Suppressor macrophage treated with lipopolysaccharide for 1 hour (primary cell): ENCODE measurements at places on chromosomes 11 and 22.
A peak's percentile ranks its signal among the peaks of the same experiment; 100 is the strongest.

DNA sequence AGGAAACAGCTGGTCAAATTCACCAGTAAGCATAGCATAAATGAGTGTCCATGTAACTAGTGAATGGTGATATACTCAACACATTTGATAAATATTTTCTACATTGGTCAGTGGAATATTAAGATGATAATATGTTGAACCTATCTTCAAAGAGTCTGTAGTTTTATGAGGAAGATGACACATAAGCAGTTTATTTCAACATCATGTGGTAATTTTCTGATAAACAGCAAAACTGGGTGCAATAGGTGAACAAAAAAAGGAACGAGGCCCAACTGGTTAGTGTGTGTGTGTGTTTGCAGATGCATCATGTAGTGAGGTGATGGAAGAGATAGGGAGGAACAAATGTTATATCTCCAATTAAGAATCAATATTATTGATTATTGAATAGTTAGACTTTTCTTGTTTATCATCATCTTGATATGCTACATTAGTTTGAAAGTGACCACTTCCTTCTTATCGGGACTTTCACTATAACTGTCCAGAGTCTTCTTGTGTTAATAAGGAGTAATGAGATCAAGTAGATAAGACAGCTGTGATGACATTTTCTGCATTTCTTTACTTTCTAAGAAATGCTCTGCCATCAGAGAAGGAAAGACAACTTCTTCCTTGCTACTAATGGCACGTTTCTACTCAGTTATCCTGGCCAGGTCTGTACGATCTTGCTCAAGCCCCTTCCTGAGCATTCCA is 270.7 kb downstream of the ETS1 start:
- DNase-seq, result peak; percentile 52

DNA sequence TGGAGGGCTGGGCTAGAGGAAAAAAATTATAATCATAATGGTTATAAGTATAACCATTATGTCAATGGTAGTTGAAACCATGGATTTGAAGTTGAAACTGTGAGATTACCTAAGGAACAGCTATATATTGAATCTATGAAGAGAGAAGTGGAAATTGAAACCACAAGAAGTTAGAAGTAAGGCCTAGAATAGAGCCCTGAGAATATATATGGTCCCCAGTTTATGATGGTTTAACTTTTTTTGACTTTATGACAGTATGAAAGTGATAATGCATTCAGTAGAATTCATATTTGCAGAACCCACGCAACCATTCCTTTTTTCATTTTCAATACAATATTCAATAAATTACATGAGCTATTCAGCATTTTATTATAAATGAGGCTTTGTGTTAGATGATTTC is 15.0 kb downstream of the AASDHPPT start:
- no peak for DNase-seq

DNA sequence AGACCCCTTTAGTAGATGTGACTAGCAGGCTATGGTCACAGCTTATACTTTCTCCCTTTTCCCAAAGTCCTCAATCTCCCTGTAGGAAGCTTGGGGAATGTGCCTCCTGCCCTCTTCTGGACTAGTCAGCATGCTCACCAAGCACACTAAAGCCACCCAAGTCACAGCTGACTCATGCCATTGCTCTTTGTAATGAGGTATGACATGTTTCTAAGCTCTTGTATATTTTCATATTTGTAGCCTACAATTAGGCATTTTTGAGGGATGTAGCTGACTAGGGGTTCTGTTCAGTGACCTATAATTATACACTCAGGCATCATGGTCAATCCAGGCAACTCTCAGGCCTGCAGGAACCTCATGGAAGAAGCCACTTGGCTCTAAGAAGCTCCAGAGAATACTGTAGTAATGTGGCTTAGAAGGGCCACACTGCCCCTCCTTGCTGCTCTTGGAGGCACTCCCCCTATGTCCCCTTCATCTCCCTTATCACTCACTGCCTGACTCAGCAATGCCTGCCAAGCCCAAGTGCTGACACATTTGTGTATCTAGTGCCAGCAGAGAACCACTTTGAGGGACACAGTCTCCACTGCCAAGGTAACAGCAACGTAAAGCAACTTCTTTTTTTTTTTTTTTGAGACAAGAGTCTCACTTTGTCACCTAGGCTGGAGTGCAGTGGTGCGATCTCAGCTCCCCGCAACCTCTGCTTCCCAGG is 86.2 kb downstream of the RPL27A start:
- DNase-seq, result no peak

GRCh38 chr11:131609337-131609736 is 238.9 kb downstream of the NTM start:
- DNase-seq, result peak; percentile 14

DNA sequence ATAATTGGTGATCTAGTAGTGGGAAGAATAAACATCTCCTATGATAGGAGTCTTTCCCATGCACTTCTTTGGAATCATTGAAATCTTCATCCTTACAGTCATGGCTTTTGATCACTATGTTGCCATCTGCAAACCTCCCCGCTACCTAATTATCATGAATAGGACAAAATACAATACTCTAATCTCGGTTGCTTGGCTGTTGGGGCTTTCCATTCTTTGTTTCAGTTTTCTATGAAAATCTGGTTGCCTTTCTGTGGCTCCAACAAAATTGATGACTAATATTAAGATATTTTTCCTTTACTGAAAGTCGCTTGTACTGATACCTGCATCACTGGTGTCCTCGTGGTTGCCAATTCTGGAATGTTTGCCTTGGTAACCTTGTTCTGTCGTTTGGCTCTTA is 11.9 kb downstream of the OR4C6 start:
- no peak for DNase-seq

- DNase-seq, result no peak
Measured at GRCh38 chr11:134800130-134800529, 388.1 kb upstream of the B3GAT1 start.

DNA sequence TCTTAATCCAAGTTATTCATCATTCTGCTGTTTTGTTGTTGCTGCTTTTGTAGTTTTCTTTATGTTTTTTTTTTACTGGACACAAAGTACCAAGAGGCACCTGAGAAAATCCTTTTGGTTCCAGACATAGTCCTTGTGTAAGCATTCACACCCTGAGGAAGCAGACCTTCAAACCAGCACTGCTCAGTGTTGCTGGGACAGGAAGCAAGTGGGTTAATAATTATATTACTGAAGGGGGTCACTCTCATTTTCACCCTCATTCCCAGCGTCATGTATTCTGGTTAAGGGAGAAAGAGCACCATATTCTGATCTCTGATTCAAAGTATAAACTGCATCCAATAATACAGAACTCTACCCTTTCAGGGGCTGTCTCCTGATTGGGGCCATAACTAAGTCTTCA is 5.9 kb upstream of the ALKBH3 start:
- DNase-seq, result no peak

DNA sequence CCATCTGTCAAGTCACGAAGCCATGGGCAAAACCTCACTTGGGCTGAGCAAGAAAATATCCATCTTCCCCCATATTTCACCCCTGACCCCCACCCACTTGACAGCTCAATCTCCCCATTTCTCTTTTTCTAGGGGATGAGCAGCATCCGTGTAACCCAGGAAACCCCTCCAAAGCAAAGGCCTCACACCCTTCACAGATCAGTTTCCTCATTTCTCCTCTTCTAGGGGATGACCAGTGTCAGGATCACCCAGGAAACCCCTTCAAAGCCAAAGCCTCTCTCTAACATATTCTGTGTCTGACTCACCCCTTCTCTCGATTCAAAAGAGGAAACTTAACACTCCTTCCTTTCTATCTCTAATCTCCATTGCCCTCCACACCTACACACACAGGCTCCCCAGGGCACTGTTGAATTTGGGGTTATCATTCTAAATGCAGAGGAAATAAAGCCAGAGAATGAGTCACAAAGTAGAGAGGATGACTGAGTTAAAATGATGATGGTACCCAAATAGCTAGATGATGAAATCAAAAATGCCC is 439.7 kb downstream of the BUD13 start:
- peak; percentile 79 for DNase-seq

- peak; percentile 37 for DNase-seq
Measured at GRCh38 chr22:17159504-17159951, 451 bp upstream of the HDHD5 start.

GRCh38 chr11:62127426-62127825 is 3.6 kb downstream of the INCENP start:
- no peak for DNase-seq

GRCh38 chr11:34805937-34806336 is 110.2 kb downstream of the APIP start:
- no peak for DNase-seq
